ENCODE measurements at places on chromosomes 11 and 22.

GRCh38 chr11:116835042-116835772 lies 2.2 kb downstream of the APOA1 start:
- no peak for DNase-seq

GRCh38 chr11:44113018-44113417 lies 17.5 kb downstream of the EXT2 start:
- DNase-seq = no peak

GRCh38 chr11:117570701-117571100 lies 226.3 kb downstream of the DSCAML1 start:
- no peak for DNase-seq

GRCh38 chr11:77374108-77374507 lies 72.6 kb upstream of the GDPD4 start:
- DNase-seq = no peak

- DNase-seq = no peak
These were observed 55.6 kb downstream of the SPECC1L start for GRCh38 chr22:24326266-24326665.

DNA sequence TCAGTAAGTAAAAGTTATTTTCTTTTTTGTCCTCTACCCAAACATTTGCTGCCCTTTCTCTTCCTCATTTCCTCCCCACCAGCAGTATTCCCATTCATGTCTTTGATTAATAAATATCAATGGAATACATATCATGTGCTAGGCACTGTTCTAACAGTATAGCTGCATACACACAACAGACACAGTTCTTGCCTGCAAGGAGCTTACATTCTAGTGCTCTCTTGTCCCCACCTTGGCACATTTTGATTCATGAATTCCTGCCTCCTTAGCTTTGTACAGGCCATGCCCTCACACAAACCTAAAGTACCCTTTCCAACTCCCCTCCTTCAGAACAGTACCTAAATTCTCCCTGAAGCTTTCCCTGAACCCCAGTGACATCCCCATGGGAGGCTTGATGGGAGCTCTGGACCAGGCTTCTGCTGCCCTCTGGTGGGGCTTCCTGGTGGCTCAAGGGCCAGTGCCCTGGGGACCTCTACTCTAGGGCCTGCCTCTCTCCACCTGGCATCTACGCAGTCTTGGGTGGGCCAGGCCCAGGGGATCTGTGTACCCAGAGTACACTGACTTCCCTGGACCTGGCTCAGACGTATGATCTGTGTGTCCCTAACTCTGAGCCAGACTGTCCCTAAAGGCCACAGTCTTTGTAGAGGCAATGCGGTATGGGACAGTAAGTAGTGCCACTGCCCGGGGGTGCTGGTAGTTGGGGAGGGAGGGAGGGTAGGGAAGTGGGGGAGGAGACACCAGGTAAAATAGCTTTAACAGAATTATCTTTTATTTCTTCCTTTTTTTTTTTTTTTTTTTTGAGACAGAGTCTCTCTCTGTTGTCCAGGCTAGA lies 14.1 kb downstream of the RPS13 start:
- no peak for DNase-seq

DNA sequence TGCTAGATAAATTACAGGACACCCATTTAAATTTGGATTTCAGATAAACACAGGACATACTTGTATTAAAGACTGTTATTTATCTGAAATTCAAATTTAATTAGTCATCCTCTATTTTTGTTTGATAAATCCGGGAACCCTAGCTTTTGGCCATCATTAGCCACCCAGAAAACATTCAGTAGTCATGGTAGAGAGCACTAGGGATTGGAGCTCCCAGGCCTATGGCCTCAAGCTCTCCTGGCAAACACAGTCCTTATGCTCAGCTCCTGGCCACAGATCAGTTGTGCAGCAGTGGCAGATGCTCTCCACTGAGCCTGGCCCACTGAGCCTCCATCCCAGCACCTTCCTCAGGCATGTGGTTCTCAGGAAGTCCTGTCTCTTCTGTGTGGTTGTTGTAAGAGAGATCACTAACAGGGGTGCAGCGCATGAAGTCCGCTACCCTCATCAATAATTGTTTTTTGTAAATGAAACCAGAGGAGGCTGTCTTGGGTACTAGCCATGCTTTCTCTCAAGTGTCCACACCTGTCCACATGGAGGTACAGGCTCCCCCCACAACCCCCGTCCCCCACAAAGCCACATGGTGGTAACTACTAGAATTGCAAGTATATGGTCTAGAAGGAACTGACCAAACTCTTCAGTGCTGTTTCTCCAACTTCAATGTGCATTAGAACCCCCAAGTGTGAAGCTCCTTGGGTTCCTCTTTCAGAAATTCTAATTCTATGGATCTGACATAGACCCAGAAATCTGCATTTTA lies 1.1 kb upstream of the IRAG1 start:
- DNase-seq = no peak

GRCh38 chr11:115462004-115462541 lies 42.1 kb downstream of the CADM1 start:
- no peak for DNase-seq

DNA sequence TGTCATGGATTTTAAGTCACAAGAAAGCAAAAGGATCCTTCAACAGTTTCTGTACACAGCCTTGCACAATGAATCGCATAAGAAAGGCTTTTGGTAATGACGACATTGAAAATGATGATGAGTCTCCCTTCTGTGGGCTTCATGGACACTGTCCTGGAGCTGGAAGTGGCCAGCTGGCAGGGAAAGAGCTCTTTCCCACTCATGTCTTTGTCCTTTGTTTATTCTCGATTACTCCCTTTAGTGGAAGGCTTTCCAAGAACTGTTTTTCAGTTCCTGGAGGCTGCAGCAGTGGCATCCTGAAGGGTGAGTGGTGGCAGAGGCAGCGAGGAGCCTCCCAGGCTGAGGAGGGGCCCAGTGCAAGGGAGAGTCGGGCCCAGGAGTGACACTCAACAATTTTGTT lies 505.2 kb downstream of the NTM start:
- no peak for DNase-seq

GRCh38 chr22:37402184-37402506 lies 25.1 kb downstream of the ELFN2 start:
- DNase-seq = no peak

DNA sequence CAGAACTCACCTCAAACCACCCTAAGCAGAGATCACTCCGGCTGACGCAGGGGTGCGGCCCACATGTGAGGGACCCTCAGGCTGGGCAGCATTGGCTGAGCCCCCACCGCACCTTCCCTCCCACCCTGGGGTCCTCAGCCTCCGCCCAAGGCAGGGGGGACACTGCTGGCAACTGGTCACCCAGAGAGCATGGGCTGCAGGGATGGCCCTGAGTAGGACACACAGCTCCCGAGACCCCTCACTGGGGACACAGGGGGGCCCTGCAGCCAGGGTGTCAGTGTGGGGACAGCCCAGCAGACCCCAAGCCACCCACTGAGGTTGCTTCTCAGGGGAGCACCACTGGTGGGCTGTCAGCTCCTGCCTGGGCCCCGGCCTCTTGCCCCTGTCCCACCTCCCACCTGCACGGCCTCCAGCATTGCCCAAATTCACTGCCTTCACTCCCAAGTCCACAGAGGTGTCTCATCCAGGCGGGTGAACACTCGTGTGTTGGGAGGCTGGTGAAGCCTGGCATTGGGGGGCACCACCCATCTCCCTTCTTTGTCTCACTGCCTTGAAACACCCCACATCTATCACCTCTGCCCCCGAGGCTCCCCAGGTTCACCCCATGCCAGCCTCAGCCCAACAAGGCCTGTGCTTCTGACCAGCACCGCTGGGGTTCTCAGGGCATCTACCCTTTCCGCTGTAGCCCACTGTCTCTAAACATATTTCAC lies 4.7 kb downstream of the C11orf21 start:
- DNase-seq = no peak

DNA sequence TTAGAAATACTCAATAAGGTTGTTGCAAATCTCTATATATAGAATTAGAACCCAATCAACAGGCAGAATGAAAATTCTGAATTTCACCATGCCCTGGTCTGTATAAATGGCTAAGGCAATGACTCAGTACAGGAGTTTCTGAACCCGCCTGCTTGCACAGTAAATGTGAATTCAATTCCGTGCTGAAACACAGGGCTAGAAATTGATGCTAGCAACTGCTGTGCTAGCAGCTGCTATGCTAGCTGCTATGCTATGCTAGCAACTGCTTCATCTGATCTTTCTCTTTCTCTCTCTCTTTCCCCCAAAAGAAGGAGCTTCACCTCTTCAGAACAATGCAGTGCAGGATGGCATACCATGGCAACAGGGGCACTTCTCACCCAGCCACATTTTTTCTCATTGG lies 9.7 kb upstream of the OR52J3 start:
- no peak for DNase-seq

Data from stimulated activated CD8-positive, alpha-beta memory T cell treated with anti-CD3 and anti-CD28 coated beads, Interleukin-4, amount 100 ng/mL, for 4 hours (primary cell).